ENCODE measurements at places on chromosomes 1 and 21.

GRCh38 chr1:37255136-37255795, 219.1 kb upstream of the ZC3H12A start:
- DNase-seq, result no peak

GRCh38 chr1:12810691-12811408, 19.7 kb downstream of the PRAMEF1 start:
- no peak for DNase-seq

GRCh38 chr1:239723776-239724367, 337.5 kb downstream of the CHRM3 start:
- DNase-seq, result no peak

DNA sequence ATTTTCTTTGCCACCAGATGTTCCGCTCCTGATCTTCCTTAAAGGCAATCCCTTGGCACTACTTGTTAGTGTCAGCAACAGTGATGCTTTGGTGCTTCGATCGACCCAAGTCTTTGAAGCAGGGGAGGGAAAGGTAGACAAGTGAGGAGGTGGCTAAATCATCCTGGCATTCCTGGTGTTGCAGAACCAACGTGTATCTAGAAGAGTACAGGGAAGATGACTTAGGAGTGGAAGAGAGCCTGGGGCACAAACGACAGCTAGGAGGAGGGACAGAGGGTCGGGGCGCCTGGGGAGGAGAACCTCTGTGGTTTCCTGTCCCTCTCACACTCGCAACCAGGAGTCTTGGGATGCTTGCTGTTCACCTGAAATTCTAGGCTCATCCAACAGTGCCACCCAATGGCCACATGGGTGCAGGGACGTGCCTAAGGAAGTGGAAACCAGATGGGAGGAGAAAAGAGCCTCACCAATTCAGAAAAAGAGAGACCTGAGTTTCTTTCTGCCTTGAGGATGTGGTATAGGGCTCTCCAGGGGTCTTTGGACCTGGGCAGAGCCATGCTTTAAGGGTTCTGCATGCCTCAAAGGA, 9.5 kb upstream of the KCNA2 start:
- DNase-seq, result no peak

DNA sequence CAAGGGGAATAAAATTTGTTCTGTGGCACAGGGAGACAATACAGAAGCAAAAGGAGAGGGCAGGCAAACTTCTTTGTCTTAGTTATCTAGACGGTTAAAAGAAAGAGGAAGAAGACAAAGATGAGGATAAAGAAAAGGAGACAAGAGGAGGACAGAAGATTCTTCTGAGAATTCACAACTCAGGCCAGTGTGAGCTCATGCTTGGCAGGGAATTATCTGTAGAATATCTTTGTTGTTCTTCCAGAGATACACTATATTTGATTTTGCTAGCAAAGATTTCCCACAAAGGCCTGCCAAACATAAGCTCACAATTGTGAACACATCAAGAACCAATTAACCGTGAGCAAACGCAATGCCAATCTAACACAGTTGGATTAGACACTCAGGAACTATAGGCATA, 21.4 kb downstream of the SLC16A1 start:
- no peak for DNase-seq

DNA sequence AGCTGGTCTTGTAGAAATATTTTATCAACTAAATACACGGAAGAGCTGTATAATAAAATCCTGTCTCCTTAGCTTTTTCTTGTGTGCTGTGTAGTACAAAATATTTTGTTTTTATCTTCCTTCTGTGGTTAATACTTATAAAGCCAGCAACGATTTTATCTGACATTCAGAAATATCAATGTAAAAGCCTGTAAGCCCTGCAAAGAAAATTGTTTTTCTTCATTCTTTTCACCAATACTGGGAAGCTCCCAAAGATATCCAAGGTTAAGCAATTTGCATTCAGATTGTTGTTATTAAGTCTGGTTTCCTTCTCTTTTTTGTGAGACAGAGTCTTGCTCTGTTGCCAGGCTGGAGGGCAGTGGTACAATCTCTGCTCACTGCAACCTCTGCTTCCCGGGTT, 38.0 kb upstream of the KIF26B start:
- no peak for DNase-seq

- DNase-seq, result no peak
These were observed 20.5 kb downstream of the ELAVL4 start for GRCh38 chr1:50129201-50129600.

GRCh38 chr1:163820766-163821165, 499.0 kb downstream of the NUF2 start:
- DNase-seq, result no peak

- DNase-seq, result no peak
These were observed 171.5 kb downstream of the ADSS2 start for GRCh38 chr1:244280201-244280600.

GRCh38 chr1:33849211-33849610, 14.7 kb upstream of the HMGB4 start:
- DNase-seq, result no peak

GRCh38 chr1:17630986-17631385, 91.5 kb downstream of the ARHGEF10L start:
- no peak for DNase-seq

DNA sequence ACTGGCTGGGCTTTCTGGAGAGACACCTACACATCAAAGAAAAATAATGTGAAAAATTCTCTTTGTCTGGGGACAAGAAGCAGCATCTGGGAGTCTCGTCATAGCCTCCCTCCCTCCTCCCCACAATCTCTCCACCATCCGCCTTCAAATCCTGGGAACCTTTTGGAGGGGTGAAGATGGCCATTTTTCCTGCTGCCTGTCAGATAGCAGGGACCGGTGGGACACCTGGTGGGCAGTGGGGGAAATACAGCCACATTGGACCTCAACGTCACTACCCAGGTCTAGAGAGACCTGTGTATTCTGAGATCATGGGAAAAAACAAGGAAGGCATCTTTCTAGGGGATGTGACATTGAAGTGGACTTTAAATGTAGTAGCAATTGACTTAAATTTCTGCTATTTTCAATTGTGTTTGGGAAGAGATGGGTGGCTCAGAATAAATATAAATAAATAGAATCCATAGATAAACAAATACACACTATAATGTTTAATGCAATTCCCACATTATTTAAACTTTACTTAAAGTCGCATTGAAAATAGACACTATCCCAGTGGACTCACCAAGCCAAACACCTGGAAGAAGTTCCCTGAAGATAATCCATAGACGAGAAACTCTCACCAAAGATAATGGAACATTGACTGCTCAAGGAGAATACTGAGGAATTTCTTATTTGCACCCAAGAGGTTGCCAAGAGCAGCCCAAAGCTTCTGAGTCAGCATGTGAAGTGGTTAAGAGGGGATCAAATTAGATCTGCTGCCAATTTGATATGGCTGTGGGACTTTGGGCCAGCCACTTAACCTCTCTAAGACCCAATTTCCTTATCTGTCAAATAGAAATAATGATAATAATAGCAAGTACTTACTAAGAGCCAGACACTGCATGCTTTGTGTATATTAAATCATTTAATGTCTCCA, 147.6 kb upstream of the CAMK1G start:
- DNase-seq, result peak; percentile 47

GRCh38 chr21:32597205-32597604, 11.9 kb upstream of the TCP10L start:
- no peak for DNase-seq

DNA sequence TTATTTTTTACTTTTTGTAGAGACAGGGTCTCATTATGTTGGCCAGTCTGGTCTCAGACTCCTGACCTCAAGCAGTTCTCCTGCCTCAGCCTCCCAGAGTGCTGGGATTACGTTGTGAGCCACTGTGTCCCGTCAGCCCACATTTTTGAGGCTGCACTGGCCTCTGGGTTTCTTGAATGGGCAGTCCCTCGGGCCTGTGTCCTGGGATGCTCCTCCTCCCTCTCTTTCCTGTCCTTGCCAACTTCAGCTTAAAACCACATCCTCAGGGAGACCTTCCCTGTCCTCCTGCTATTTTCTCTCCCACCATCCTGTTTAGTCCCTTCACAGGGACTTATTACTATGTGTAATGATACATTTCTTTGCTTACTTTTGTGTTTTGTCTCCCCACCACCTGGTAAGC, 31.4 kb upstream of the LYST start:
- no peak for DNase-seq

DNA sequence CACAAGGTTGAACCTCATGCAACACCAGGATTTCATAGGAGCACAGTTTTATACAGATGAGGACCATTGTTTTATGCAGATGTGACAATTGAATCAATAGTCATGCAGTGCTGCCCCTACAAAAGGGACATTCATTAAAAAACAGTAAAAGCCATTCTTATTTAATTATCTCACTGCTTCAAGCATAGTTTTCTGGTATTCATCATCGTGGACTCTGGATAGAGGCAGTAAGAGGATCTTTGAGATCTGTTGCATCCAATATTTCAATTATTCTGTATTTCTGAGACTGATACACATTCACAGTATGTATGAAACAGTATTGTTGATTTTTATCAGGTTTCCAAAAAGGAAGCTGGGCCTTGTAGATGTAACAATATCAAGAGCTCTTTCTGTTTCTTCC, 237.6 kb downstream of the RYR2 start:
- no peak for DNase-seq

- DNase-seq, result no peak
These were observed 402.4 kb downstream of the KCNT2 start for GRCh38 chr1:196205882-196206281.

DNA sequence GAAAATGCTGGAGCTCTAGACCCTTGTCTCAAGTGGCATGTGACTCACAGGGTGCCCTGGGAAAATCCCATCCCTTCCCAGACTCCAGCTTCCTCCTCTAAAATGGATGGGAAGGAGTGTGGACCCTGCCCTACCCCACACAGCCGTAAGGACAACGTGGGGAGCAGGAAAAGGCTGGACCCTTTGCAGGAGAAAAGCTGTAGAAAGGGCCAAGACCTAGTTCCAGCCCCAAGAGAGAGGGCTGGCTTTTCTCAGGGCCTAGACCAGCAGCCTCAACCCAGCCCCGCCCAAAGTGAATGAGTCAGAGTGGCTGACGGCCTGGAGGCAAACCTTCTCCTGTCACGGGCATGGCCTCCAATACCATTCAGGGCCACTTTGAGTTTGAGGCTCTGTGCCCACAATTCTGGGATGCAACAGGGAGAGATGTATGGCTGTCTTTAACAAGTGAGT, 1.1 kb downstream of the LAMB3 start:
- no peak for DNase-seq

GRCh38 chr1:29901624-29902325, 665.5 kb downstream of the PTPRU start:
- no peak for DNase-seq

DNA sequence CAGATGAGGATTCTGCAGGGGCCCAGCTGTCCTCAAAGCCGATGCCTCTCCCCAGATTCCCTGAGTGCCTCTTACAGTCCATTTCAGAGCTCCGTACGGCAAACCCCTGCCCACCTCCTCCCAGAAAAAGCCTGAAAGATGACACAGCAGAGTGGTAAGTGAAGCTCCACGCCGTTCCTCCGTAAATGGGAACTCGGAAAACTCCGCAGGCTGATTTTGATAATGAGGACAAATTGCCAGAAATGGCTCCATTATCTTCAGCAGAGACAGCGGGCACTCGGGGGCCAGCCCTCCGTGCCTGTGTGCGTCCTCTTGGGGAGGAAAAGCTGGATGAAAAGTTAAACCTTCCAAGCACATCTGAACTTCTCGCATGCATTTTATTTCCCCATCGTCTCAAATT, 81.1 kb downstream of the NPHP4 start:
- no peak for DNase-seq

GRCh38 chr21:46100426-46100825, 2.5 kb downstream of the COL6A2 start:
- DNase-seq, result no peak

DNA sequence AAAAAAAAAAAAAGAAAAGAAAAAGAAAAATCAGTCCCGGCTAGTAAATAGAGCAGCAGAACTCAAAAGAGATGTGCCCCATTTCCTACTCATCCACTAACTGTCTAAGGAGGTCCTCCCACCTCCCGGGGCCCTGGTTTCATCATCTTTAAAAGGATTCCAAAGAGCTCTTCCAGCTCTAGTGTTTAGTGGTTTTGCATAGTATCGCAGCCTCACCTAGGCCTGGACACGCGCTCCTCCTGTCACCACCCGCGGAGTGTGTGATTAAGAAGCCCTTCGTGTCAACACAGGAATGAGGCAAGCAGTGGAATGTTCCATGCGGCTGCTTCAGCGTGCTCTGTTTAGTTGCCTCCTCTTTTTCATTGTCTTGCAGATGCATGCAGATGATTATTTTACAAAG, 49.0 kb downstream of the LBR start:
- no peak for DNase-seq

DNA sequence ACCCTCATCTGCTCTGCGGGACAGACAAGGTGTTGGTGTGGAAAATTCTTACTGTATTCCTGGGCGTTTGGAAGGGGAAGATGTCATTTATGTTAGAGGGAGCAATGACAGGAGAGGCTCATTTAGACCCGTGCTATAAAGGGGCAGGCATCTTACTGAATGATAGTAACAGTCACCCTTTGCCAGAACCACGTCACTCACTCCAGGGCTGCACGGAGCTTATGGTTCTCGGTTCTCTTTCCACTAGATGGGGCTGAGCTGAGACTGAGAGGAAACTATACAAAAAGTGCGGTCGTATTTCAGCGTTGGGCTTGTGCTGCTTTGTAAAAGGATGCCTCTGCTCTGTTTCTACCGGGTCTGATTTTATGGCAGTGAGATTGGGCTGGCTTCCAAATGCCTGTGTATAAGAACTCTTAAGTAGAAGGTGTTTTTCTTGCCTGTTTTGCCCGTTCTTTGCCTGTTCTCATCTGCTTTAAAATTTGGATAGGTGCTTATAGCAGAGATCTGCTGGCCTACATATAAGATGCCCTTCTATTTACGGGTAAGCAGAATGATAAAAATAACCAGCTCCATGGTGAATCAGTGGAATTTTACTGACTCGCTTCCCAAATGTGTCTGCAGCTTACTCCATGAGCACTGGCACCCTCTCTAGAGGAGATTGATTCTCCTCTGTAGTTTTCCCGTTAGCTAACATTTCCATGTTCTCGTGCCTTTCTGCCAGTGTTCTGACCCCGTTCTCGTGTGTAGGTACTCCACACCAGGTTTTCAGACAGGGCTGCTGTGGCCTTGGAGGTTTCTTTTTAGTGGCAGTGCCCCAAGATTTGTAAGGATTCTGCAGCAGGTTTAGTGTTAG, 55.9 kb downstream of the MRPS6 start:
- DNase-seq, result peak; percentile 63

Measured in stimulated activated CD4-positive, alpha-beta T cell treated with anti-CD3 and anti-CD28 coated beads, Interleukin-12 subunit alpha, Interleukin-12 subunit beta, amount 100 ng/mL, for 24 hours (primary cell).